ENCODE measurements at places on chromosomes 2 and 18.
A peak's percentile ranks its signal among the peaks of the same experiment; 100 is the strongest.

DNA sequence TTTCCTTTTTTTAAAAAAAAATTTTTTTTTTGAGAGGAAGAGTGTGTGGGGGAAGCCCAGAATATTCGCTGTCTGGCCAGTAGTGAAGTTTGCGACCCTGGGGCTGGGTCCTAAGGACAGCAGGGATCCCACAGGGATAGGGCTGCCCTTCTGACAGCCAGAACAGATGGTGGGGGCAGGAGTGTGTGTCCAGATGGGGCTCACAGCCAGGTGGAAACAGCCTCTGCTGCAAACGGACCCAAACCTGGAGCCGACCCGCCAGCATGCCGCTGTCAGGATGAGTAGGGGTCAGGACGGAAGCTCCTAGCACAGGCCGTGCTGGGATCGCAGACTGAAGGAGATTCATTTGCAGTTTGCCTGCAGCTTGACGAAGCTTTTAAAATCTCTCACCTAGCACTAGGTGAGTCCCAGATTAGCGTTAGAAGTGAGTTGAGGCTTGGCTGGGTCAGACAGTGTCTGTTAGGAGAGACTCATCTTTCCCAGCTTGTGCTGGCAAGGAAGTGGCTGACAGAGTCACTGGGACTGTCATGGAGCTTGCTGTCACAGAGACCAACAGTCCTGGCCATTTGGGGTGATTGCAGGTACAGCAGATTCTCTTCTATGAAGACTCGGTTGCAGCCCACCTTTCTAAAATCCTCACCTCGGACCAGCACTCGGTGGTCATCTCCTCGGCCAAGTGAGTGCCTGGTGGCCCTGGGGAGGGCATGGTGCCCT is 93.4 kb downstream of the DGKD start:
- DNase-seq: no peak

DNA sequence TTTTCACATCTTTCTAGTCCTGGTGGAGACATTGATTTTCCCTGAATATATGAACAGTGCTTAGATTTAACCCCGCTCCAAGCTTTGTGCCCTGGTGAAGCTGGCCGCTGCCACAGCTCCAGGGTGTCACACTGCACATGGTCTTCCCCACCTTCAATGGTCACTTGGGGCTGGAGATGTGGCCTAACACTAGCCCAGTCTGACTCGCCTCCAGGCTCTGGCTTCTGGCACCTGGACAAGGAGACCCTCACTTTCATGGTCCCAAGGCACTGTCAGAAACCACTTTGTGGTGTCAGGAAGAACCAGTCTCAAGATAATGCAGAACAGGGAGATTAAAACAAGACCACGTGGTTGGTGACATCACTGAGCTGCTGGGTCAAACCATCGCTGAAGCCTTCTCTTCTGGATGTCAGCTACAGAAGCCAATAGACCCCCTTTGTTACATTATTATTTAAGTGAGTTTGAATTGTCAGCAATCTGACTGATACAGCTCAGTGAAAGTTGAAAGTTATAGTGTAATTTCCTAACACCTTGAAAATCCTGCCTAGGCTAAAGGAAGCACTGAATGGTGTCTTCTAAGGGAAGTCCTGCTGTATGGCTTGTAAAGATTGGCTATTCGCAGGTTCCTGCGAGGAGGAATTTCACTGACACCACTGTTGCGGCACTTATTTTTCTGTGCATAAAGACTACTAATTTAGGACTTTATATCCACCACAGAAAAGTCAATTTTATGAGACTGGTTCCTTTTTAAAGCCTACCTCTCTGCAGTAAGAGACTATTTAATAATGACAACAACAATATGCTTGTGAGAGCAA is 55.0 kb upstream of the CTDP1 start:
- no peak for DNase-seq

GRCh38 chr2:95039363-95039762 is 13.9 kb downstream of the MAL start:
- no peak for DNase-seq

- DNase-seq: no peak
These were observed 17.4 kb downstream of the ZNF532 start for GRCh38 chr18:58882044-58882443.

DNA sequence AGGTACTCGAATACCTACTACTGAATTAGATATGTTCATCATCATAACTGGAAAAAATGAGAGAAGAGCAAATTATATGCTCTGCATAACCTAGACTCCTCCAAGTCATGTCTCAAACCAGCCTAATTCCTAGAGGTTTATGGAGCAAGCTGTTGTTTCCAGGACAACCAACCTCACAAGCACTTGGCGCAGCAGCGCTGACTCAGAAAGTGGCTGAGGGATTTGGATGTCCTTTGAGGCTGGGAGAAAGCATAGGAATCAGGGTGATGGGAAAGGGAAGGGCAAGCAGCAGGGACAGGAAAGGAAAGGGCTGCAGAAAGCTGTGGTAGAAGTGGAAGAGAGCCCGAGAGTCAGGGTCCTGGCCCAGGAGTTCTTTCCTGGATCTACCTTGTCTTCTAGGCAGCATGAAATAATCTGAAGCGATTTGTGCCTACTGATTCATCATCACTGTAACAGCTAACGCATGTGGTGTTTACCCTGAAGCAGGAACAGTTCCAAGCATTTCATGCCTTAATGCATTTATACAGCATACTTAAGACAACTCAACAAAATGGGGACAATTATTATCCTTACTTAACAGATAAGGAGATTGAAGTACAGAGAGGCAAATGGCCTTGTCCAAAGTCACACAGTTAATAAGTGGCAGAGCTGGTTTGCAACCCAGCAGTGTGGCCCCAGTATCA is 3.7 kb downstream of the PLEK start:
- DNase-seq: no peak

DNA sequence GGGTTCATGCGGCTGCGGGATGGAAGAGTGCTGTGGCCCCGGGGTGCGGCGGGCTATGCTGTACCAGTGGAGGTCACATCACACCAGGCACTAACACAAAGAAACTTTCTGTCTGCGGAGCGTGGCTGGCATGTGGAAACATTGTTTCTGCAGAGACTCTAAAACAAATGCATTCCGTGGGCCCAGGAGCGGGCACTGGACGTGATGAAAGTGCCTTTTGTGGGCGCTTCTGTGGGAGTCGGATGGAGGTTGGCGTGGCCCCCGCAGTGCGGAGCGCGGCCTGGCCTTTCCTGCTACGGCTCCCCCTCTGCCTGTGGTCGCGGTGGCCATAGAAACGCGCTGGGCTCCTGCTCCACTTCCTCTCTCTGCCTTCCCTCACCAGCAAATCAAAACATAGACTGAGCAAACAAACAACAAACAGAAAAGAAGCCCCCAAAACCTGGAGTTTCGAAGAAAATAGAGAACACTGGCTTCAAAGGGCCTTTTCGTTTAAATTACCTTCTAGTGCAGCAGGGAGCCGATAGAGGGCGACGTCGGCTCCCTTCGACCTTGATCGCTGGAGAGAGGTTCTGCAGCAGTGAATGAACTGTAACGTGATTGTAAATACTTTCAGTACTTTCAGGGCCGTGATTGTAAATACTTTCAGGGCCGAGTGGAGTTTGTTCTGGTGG is 51.4 kb downstream of the KIF5C start:
- no peak for DNase-seq

- DNase-seq: no peak
These were observed 11.6 kb downstream of the NFE2L2 start for GRCh38 chr2:177252808-177253531.

GRCh38 chr2:241298673-241299072 is 16.8 kb downstream of the HDLBP start:
- DNase-seq: no peak

DNA sequence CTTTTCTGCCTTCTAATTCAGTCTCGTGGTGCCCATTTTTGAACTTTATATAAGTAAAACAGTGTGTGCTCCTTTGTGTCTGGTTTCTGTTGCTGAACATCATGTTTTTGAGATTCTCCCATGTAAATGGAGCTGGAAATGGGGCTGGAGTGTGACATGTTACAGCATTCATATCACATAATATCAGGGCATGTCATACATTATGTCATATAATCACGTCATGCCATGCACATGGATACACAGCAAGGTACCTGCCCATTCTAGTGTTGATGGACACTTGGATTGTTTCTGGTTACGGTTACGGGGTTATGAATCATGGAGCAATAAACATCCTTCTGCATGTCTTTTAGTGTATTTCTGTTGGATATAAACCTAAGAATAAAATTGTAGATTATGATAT is 117.1 kb upstream of the MYT1L start:
- no peak for DNase-seq

DNA sequence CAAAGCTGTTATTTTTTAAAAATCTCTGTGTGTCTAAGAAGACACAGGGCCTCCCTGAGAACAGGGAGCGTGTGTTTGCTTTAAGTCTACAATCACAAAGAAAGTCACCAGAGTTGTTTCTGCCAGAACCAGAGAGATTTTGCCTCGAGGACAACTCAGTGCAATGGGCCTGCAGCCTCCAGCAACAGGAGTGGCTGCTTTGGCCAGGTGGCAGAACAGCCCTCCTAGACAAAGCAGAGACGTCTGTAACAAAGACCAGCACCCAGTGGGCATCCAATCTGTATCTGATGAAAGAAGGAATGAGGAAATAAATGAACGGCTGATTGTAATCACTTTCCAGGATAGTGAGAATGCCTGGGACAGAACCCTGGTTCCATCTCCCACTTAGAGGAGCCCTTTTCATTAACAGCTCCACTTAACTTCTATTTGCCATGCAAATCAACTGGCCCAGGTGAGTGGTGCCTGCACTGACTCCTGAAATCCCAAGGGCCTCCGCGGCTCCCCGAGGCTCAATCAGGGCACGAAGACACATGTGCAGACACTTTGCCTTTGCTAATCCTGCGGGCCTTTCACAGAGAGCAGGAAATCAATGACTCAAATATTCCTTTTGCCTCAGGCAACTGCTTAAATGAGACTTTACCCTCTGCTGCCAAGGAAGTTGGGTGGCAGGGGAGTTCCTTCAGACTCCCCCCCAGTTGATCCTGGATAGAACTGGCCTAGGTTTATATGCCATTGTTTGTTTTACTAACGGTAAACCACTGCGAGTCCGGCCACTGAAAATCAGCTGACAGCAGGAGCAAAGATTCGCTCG is 146.5 kb downstream of the CABLES1 start:
- DNase-seq: peak; percentile 27

GRCh38 chr2:218980735-218981389 is 4.1 kb downstream of the FEV start:
- DNase-seq: no peak

- peak; percentile 55 for DNase-seq
These were observed 901 bp downstream of the ICA1L start for GRCh38 chr2:202870431-202871299.

- no peak for DNase-seq
These were observed 47.4 kb upstream of the CYRIA start for GRCh38 chr2:16713011-16713423.

DNA sequence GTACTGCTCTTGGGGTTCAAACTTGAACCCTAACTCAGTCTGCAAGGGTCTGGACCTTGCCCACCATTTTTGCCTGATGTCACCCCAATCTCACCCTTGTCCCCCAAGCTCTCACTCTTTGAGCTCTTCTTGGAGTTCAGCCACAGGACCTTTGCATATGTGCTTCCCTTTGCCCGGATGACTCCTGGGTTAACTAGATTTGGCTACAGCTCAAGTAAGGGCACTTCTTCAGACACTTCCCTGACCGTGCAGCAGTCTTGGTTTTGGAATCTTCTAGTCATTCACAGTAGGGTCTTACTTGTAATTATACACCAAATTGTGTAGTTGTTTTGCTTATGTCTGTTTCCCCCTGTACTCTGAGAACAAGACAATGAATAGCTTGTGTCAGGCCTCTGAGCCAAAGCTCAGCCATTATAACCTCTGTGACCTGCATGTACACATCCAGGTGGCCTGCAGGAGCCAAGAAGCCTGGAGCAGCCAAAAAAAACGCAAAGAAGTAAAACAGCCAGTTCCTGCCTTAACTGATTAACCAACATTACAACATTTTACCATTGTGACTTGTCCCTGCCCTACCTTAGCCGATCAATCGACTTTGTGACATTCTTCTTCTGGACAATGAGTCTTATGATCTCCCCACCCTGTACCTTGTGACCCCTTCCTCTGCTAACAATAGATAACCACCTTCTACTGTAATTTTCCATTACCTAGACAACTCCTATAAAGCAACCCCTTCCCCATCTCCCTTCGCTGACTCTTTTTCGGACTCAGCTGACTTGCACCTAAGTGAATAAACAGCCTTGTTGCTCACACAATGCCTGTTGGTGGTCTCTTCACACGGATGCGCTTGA is 1.0 kb upstream of the MOGAT1 start:
- DNase-seq: no peak

DNA sequence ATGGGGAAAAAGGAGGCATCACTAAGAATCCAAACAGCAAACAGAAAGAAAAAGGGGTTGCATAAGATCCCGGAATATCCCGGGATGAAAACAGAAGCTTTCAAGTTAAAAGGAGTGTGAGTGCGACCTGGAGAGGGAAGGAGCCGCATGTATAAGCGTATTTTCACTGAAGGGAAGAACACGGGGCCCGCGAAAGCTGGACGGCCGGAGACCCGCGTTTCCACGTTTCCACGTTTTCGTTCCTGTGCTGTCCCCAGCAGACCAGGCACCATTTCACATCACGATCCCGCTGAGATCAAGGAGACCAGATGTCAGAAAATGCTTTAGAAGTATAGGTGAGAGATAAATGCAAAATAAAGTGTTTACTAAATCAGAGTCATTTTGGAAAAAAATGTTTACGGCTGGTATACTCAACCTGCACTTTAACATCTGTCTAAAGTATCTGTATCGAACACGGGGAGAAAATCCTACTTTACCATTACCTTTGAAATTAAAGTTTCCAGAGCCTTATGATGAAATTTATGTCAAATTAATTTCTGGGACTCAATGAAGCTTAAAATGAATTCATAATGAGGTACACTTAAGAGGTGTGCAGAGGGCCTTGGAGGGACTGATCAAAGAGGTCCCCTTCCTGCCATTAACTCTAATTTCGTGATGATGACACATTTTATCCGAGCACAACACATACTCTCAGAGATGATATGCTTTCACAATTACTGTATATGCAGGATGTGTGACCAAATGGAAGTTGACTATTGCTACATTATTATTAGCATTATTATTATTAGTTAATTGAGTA is 71.0 kb upstream of the SALL3 start:
- no peak for DNase-seq

GRCh38 chr2:229996320-229996719 is 72.4 kb downstream of the SLC16A14 start:
- no peak for DNase-seq

GRCh38 chr2:227509824-227510619 is 38.1 kb downstream of the AGFG1 start:
- DNase-seq: no peak

GRCh38 chr2:37588316-37588777 is 83.1 kb downstream of the CDC42EP3 start:
- DNase-seq: no peak

GRCh38 chr2:143792602-143793001 is 663.4 kb downstream of the ARHGAP15 start:
- DNase-seq: no peak

- no peak for DNase-seq
These were observed 48.8 kb upstream of the LCLAT1 start for GRCh38 chr2:30398084-30398873.

DNA sequence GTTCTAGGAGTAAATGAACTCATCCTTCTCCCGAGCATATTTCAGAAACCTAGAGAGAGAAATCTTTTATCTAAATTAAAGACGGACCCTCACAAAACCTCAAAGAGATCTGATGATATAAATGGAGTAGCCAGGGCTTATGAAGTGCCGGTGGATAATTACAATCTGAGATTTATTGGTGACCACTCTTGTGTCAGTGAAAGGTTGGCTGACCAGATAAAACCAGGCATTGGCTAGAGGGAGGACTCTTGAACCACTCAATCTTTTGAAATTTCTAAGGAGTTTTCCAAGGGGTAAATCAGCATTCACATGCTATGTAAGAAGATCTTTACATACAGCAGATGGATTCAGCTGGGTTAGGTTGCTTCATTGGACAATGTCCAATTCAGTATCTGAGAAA is 227.3 kb upstream of the MMADHC start:
- no peak for DNase-seq
